ENCODE measurements at places on chromosomes 2 and 18. TPM values are rescaled to one million over a fixed set of nuclear protein-coding genes. Genes with fewer than 3 reads are reported as not detected.
A peak's percentile ranks its signal among the peaks of the same experiment; 100 is the strongest.

DNA sequence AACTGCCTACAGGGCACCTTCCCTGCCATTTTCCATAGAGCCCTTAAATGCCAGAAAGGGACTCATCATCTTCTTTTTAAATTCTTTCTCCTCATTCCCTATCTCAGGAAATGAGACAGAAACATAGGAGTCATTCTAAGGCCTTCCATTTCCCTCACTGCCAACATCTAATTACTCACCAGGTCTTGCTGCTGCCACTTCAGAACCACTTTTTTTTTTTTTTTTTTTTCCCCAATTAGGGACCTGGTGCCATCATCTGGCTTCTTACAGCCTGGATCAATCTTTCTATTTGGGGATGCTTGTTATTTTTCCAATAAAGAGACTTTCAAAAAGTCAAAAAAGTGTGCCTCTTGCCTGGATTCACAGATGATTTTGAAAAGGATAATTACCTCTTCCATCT is 373.4 kb downstream of the LPIN1 start:
- DNase-seq = no peak

The DOK1 gene
- total RNA-seq = 6.2 TPM

DNA sequence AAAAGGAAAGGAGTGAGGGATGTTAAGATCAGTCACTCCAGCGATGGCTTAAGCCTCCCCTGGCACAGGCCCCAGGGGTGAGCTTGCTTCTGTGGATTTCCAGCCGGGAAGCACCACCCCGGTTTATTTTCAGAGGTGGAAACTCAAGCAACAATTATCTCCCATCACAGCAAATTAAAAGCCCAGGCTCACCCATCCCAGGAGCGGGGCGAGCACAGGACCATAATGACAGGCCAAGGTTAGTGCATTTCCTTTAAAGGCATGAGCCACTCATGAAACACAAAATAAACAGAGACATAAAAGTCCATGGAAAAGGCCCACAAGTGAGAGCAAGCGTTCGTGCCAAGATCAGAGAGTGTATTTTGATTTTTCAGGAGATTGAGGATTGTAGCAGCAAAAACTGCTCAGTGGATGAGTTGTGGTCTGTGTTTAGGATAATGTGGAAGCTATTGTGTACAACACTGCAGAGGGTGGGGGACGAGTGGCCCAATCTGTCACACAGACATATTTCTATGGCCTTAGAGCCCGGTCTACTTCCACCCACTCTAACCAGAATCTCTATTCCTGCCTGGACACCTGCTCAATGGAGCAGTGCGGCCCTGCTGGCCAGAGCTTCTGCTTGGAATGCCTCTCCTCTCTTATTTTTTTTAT is 111.4 kb upstream of the CDC42EP3 start:
- no peak for DNase-seq

GRCh38 chr18:61569176-61569892 is 236.1 kb downstream of the CDH20 start:
- DNase-seq = no peak

The SERPINB12 gene
- 64.6 TPM for total RNA-seq

The RAB6D gene
- not detected for total RNA-seq

DNA sequence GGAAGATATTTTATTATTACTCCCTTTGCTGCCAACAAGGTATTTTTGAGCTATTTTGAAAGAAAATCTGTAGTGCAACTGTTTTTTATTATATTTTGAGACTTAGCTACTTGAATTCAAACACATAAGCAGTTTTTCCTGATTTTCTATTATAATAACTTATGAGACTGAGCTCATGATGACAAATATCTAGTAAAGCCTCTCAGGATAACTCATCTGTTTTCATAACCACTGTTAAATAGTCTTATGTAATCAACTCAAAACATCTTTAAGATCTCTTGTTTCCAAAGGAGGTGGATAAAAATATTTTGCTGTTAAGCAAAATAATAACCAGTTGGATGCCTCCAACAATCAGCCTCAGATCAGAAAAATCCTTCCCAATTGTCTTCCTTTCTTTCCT is 21.9 kb upstream of the PPP1CB start:
- no peak for DNase-seq

- DNase-seq = peak; percentile 10
Measured at GRCh38 chr2:149169656-149170055, 131.2 kb downstream of the LYPD6B start.

The COL6A3 gene
- 637 TPM for total RNA-seq

The ARHGEF4 gene
- 19.9 TPM for total RNA-seq

DNA sequence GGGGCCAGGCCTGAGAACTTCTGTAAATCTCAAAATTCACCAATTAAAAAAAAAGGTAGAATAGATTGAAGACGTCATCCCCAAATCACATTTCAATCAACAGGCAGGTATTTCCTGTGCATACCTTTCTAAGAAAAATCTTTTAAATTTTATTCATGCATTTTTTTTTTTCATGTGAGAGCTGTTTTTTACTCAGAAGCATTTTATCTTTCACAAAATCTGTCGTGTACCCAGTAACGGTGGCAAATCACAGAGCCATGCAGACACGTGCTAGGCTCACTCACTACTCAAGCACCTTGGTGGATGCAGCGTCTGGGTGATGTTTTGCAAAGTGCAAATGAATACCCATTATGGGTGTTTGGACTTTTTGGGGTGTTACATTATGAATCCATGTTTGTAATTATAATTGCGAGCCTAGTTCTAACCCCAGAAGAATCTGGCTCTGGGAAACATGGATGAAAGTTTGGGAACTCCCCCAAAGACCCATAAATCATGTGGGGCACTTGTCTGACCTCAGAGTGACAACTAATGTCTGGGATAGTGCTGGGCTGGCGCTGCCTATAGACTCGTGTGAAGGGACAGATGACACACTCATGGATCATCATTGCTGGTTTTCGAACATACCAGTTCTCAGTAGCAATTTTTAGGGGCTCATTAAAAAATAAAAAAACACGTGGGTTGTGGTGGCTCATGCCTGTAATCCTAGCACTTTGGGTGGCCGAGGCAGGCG is 335.2 kb downstream of the LPIN1 start:
- DNase-seq = no peak

The STEAP3 gene
- 3.0 TPM for total RNA-seq

DNA sequence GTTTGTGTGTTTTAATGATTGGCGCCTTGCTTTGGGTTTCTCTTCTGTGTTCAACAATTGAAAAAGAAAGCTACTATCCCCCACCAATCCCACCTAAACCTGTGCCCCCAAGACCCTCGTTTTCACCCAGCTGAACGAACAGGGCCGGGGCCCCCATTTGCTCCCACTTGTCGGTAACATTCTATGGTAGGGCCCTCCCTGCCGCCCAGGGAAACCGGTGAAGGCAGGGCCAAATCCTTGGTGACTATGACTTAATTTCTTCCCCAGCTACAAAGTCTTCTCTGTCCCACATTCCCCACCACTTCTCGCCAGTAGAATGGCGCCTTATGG is 598 bp upstream of the SNRNP200 start:
- no peak for DNase-seq

DNA sequence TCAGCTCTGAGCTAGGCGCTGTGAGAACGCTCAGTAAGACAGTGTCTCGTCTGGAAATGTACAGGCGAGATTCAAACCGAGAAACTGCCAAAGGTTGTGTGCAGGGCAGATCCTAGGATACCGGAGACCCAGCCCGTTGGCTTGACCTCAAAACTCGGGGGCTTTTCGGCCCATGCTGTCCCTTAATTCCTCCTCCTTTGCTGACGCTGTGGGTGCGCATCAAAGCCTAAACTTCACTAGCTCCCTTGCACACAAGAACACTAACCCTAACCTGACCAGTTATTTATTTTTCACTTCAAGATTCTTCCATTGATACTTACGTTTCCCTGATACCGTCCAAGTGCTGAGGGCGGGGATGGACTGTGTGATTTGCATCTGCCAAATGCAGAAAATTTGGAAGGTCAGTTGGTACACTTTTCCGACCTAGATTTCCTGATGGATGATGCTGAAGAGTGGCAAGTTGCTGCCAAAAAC is 1.0 kb upstream of the AAK1 start:
- DNase-seq = peak; percentile 39

The FBXO36 gene
- total RNA-seq = 4.5 TPM

- no peak for DNase-seq
Measured at GRCh38 chr2:180732337-180732736, 248.1 kb upstream of the UBE2E3 start.

GRCh38 chr2:195498176-195498575 is 158.8 kb upstream of the SLC39A10 start:
- DNase-seq = no peak

The ANKRD30B gene
- 0.20 TPM for total RNA-seq

The GREB1L gene
- total RNA-seq = 4.2 TPM

The TFPI gene
- total RNA-seq = 44.5 TPM

The HOXD12 gene
- not detected for total RNA-seq

GRCh38 chr18:9066817-9067306 is 35.6 kb upstream of the NDUFV2 start:
- no peak for DNase-seq

GRCh38 chr2:157349949-157350515 is 24.4 kb upstream of the ERMN start:
- DNase-seq = no peak

The RIT2 gene
- total RNA-seq = not detected

- DNase-seq = peak; percentile 58
Measured at GRCh38 chr2:158191076-158191895, 89.6 kb downstream of the UPP2 start.

DNA sequence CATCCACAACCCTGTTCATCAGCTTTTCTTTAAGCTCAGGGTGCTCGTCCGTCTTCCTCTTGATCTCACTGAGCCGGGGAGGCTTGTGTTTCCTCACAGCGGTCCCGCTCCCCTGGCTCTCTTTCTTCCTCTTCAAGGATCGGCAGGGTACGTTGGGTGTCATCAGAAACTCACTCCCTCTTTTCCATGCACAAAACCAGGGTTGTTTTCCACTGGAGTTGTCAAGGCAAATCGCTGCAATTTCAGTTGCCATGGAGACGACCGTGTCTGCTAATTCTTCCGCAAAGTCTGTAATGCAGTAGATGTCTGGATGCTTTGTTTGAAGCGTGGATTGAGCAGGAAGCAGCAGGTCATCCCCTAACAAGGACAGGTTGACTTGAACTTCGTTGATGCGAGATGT is 146.4 kb downstream of the DAW1 start:
- DNase-seq = no peak

GRCh38 chr2:234650911-234651310 is 154.0 kb upstream of the ARL4C start:
- DNase-seq = no peak

The GKN1 gene
- total RNA-seq = not detected

DNA sequence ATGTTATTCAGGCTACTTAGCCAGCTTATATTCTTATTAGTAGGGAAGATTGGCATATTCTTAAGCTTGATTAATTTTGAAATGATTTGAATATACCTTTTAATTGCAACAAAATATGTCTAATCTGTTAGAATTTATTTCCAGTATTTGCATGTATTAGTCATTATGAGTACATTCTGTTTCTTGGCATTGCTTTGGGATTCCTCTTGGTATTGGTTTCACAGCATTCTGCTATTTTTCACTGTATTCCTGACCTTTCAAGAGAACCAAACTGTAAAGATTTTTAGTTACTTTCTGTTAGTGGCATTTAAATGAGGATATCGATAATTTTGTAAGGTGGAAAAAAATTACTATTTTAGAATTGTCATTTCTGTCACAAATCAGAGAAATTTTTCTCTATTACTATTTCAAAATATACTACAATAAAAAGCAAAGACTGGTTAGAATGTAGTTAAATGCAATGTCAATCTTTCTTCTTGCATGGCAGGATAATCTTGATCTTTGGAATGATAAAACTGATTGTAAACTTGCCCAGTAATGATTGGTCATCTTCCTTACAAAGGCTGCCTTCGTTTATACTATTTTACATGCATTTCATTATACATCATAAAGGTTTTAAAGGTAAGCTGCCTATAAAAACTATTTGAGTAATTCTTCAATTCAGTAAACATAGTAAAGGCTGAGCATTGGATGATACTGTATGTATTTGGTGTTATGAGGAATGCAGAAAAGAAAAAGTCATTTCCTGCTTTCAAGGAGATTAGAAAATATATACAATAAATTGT is 86.1 kb downstream of the SLC4A10 start:
- DNase-seq = no peak

DNA sequence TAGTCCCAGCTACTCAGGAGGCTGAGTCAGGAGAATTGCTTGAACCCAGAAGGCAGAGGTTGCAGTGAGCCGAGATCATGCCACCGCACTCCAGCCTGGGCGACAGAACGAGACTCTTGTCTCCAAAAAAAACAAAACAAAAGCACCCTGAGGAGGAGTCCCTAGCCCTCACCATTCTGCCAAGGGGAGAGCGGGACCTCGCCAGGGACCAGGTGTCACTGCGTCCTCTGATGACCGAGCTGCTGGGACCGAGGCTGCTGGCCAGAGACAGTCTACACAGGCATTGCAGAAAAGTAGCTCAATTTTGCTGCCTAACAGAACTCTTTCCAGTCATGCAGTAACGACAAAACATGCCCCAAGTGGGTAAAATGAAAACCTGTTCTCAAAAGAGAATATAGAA is 18.4 kb downstream of the NCK2 start:
- DNase-seq = no peak

GRCh38 chr2:127646487-127647241 is 711 bp downstream of the GPR17 start:
- DNase-seq = no peak

The RPRM gene
- total RNA-seq = 3.2 TPM

- no peak for DNase-seq
Measured at GRCh38 chr2:73013936-73014335, 57.6 kb downstream of the SFXN5 start.

The DNAJC27 gene
- 7.5 TPM for total RNA-seq

DNA sequence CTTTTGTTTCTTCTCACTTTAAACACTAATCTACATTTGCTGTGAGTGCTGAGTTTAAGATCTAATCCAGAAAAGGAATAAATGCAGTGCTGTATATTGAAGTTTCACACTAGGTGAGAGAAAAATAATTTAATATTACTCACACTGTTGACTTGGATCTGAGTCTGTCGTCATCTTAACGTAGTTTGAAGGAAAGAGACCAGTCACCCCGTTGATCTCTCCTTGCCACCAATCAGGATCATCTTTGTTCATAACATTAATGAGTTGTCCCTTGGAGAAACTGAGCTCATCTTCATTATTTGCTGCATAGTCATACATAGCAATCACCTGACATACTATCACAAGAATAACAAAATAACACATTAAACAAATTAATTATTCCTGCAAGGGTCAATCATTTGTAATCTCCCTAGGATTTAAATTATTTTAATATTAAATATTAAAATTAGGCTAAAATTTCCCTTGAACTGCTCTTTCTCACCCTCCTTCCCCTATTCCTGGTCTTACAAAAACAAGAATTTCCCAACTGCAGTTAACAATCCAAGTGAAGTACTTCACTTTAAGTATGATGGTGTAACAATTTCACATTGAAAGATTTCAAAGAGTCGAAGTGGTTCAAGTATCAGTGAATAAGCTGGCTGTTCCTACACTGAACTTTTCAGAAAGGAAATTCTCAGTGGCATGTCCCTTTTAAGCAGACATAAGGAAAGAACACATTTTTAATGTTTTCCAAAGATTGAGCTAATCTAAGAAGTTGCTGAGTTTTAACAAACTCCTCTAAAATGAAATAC is 71.3 kb downstream of the FAM228A start:
- no peak for DNase-seq

The HRH4 gene
- 0.30 TPM for total RNA-seq

The PPP1R1C gene
- 0.59 TPM for total RNA-seq

The TCF23 gene
- 0.20 TPM for total RNA-seq

- no peak for DNase-seq
Measured at GRCh38 chr2:100529176-100529575, 33.6 kb upstream of the PDCL3 start.

The EVX2 gene
- not detected for total RNA-seq

Data from skin of body (tissue), 3 donors.